GM04503 (cell line): ENCODE measurements at places on chromosomes 6 and 20.

DNA sequence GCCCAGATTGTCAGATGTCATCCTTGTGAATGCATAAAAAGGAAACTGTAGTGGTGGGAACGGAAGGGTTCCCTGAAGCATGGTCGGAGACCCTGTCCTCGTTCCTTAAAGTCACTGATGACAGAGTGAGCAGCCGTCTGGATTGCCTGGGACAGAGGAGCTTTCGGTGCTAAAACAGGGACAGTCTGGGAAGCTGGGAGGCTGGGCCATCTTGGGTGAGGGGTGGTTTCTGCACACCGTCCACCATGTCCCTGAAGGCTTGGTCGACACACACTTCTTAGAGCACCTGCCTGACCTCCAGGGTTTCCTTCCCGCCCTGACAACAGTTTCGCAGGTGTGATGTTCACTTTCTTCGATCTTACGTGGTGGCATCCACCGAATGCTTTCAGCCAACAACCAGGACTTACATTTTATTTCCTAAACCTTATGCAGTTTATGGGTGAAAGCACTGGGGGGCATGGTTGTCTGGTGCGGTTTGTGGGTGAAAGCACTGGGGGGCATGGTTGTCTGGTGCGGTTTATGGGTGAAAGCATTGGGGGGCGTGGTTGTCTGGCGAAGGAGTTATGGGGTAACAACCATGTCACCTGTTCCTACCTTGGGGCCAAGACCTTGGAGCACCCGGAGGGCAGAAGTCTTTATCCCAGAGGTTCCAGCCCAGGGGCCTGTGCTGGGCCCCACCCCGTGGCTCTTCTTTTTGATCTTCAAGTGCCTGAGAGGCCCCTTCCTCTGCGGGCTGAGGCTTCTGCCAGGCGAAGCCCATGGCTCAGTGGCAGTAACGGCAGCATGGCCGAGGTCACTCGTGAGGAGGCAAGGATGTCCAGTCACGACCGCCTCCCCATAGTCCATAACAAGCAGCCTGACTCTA, 81.7 kb upstream of the FRMD1 start:
- no peak for DNase-seq

DNA sequence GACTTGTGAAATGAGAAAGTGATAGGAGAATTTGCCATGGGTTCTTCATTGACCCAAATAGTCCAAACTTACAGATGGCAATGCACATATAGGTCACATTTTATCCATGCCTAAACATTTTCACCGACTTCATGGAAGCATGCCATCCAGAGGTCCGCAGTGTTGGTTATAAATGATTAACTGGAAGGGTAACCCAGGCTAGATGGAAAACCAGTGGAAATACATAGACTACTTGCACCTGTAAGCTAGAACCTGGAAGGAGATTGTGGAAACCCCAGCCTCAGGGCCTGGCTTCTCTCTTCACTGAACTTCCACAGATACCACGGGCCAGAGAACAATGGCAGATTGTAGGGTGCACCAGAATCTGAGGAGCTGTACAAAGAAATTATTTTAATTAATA, 103.8 kb upstream of the SYNDIG1 start:
- no peak for DNase-seq

- DNase-seq: no peak
These were observed 246.7 kb upstream of the AFDN start for GRCh38 chr6:167579806-167580618.

DNA sequence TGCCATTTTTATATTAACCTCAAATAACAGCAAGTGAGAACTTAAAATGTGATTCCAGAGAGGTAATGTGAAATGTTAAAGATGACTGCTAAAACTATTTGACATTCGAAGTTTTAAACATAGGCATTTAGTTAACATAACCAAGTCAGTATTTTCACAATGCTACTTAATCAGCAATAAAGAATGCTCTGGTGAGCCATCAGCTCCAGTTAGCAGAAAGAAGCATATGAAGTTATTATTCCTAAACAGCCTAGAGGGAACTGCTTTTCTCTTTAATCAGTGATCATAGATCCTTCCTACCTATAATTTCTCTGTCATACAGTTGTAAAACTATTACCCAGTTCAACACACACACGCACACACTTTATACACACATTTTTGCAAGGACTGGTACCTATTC, 60.1 kb downstream of the MMS22L start:
- DNase-seq: no peak

DNA sequence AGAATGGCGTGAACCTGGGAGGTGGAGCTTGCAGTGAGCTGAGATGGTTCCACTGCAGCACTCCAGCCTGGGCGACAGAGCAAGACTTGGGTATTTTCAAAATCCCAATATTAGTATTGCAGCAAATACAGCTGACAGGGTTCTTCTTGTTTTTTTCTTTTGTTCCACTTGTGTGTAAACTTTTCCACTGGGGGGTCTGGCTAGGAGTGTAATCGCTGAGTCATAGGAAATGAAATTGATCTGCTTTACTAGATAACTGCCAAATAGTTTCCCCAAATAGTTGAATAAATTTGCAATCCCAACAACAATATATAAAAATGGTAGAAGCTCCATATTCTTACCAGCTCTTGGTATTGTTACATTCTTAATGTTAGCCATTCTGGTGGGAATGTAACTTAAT, 526.0 kb upstream of the SOX4 start:
- no peak for DNase-seq
